ENCODE measurements at places on chromosomes 7 and 10. TPM values are rescaled to one million over a fixed set of nuclear protein-coding genes. Genes with fewer than 3 reads are reported as not detected.

GRCh38 chr7:18834577-18834976, 282.9 kb downstream of the TWIST1 start:
- DNase-seq: no peak

ZNF722 gene
- not detected for total RNA-seq

DNA sequence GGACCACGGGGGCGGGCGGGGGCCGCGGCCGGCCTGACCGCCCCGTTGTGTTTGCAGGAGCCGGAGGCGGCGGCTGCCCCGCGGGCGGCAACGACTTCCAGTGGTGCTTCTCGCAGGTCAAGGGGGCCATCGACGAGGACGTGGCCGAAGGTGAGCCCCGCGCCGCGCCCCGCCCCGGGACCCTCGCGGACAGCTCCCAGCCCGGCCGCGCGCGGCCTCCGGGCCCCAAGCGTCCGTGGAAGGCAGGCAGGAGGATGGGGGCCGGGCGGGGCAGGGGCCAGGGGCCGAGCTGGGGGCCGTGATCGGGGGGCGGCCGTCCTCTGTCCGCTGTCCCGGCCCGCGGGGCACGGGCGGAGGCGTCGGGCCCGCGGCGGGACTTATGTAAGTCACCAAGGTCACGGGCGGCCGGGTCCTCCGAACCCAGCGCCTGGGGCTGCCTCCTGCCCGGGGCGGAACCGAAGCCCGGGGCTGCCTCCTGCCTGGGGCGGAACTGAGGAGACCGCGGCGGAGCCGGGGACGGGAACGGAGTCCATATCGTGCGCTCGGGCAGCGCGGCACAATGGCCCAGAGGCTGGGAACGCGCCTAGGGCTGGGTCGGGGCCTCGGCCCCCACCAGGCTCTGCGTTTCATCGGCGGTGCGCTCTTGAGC, 497 bp downstream of the PPP2R2D start:
- DNase-seq: no peak

- no peak for DNase-seq
Measured at GRCh38 chr10:97131666-97132065, 54.1 kb downstream of the SLIT1 start.

GRCh38 chr7:142787034-142787768, 16.4 kb downstream of the PRSS2 start:
- no peak for DNase-seq

- DNase-seq: no peak
Measured at GRCh38 chr7:26046150-26046549, 105.8 kb upstream of the NFE2L3 start.

DNA sequence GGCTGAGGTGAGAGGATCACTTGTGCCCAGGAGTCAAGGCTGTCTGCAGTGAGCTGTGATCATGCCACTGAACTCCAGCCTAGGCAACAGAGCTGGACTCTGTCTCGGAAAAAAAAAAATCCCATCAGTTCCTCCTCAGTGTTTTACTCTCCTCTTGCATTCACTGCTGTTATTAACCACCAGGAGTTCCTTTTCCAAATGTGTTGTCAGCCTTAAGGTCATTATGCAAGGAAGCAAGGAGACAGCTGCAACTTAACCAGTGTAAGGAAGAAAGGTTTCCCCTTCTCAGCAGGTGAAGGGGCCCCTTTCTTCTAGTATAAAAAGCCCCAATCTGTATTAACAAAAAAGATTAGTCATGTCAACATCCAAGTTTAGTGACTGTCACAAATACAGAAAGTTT, 86.6 kb upstream of the LEP start:
- no peak for DNase-seq
